ELF-1 (cell line): ENCODE measurements at places on chromosomes 1 and 21.

DNA sequence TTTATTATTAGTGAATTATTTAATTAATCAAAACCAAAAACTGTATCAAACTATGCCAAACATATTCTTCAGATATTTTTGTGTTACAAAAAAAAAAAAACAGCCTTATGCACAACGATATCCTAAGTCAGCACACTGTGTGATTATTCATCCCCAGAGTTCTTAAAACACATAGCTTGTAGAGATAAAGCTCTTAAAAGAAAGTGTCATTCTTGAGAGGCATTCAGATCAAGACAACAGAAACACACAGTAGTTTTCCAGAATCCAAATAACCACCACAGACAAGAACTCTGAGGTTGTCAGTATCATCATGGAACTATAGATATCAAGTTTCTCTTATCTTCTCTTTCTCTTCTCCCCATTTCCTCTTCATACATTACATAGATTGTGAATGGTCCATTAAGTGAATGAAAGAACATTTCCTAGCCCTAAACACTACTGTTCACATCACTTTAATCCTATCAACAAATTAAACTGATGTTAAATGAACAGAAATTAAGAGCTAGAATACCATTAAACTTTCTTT lies 13.5 kb downstream of the ZZZ3 start:
- DNase-seq: no peak

DNA sequence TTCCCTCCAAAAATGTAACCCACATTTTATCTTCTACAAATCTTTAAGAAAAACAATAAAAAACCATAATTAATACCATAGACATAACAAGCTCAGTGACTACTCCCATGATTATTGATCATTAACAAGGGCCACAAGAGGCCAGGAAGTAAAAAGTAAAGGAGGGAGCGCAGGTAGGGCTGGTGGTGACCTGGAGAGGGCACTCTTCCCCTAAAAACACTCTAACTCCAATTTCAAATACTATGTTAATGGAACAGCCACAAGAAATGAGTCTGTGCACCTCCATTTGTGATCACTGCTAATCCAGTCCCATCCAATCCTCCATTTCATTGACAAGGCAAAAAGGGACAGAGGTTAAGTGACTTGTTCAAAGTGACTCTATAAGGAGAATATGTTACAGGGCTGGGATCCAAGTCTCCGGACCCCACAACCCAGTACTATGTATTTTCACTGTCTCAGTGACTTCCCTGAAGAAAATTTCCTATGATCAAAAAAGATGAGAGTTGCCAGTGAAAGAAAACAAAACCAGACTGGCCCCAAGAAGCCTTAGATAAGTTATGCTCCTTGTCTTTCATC lies 41.2 kb upstream of the CFAP298 start:
- peak; percentile 55 for DNase-seq

DNA sequence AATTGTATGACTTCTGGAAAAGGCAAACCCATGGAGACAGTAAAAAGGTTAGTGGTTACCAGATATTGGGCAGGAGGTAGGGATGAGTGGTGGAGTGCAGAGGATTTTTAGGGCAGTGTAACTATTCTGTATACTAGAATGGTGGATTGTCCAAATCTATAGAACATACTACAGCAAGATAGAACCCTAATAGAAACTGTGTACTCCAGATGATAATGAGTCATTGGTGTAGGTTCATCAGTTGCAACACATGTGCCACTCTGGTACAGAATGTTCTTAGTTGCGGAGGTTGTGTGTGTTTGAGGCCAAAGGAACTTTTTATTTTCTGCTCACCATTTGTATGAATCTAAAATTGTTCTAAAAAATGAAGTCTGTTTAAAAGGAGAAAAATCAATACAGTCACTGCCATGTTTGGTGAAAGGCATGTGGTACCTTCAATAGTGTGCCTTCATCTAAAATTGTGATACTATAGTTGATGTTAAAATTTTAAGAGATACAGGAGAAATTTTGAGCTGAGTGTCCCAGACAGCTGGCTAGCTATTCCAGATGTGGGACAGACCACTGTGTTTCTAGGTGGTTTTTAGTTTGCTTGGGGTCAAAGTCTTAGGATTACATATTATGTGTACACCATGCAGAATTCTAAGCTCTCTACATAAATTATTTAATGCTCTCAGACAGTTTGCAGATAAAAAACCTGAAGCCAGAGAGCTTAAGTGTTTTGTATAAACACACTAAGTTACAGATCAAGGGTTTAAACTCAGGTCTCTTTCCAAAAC lies 150.5 kb downstream of the RPS6KC1 start:
- no peak for DNase-seq

DNA sequence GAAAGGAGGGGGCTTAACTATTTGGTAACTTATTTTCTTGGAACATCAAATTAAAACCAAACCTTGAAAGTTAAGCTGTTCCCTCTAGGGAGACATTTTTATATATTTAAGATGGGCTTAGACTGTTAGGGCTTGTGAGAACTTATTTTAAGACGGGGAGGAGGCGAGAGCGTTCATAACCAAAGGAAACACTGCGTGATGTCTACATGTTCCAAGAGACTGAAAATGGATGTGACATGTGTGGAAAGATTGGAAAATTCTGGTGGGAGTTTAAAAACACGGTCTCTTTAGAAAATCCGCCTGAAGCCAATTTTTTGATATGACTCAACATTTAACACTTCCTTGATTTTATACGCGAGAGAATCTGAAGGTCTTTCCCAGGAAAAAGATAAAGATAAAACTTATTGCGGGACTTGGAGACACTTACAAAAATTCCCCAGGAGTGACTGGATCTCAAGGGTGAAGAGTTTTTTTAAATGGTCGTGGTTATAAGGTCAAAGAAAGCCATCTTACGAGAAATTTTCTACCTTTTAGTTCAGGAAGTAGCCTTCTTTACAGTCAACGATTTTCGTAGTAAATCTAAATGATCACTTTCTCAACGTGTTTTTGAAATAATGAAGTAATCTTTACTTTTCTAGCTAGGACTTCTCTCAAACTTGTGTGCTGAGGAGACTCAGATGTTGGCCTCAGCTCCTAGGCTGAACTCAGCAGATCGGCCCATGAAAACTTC lies 828 bp downstream of the PNRC2 start:
- no peak for DNase-seq

DNA sequence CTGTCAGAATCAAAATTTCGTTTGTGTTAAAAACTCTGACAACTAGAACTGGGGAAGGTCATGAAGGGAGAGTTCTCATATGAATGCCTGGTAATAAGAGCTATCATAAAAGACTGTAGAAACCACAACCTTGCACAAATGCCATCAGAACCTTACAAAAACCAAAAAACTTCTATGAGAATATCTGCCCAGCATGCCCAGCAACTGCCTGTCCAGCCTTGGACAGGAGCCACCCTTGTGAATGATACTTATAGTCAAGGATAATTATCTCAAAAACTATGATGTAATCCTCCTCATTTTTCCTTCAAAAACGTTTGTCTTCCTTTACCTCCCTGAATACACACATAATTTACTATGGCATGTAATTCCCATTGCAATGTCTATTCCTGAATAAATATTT lies 53.4 kb upstream of the C1orf185 start:
- DNase-seq: no peak

DNA sequence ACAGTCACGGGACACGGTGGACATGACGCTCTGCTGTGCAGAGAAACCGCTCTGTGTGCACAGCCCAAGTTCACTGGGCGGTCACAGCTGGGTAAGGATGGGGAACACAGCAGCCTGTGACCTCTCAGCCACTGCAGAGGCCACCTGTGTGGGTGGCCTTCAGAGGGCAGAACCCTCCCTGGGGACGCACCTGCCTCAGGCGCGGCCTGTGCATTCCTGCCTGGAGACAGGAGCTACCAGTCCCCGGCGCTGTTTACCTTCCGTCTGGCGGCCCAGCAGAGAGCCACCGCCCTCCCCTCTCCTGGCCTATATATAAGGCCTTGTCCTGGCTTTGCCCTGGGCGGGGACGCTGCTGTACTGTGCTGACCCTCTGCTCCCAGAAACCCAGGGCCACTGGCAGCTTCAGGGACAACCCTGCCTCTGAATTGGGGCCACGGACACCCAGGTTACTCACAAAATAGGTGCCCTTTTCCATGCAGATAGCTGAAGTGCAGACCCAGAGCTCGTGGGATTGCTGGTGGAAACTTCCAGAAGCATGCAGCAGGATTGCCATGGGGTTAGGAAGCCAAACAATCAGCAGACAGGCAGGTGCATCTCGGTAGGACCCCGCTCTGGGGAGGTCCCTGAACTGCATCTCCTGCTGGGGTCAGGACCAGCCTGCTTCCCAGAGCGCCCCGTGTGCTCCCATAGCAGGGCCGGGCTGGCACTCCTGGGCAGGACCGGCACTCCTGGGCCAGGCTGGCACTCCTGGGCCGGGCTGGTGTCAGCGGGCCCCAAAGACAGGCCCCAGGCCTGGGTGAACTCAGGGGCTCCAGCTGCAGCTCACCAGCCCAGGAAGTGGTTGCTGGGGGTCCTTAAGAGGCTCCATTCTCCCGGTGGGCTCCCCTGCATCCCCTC lies 83.6 kb downstream of the SIK1 start:
- DNase-seq: peak; percentile 88

DNA sequence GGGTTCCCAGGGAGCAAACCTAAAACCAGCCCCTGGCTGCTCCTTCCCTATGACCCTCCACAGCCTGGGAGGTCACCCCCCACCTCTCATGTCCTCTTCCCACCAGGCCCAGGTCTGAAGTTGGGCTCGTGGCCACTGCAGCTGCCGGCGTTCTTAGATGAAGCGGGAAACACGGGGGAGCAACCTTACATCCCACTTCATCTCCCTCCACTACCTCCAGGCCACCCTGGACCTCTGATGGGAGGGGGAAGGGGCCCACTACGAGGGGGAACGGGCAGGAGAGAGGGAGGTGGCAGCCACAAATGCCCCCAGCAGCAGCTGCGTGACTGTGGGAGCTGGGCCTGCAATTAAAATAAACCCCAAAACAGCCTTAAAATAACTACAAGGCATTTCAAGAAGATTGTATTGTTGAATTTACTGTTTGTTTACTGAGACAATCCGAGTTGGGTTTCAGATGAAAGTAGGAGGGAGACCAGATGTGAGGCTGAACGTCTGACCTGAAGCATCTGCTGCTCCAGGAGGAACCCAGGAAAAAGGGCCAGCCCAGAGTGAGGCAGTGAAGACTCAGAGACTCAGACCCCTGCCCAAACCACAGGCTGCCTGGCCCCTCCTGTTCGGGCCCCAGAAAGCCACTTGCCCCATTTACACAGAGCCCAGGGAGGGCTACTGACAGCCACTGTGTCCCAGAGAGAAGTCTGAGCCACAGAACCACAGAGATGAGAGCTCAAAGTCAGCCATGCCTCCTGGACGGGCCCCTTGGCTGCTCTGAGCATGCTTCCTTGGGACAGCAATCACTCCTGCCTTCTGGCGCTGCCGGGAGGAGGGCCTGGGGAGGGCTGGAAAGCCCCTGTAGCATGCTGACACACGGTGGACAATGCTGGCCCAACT lies 59.8 kb downstream of the GLIS1 start:
- no peak for DNase-seq

DNA sequence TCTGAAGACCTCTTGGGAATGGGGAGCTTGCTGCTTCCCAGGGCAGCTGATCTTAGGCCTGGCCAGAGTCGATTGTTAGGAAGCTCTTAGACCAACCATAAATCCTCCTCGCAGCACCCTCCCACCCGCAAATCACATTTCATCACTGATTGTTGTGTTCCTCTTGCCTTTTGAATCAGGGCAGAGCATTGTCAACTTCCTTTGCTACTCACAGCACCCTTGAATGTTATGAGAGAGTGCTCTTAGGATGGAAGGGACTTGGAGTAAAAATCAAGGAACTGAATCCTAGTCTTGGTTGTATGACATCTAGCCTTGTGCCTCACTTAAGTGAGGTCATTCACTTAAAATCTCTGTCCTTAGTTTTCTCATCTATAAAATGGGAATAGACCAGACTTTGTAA lies 3.0 kb downstream of the VASH2 start:
- DNase-seq: no peak

DNA sequence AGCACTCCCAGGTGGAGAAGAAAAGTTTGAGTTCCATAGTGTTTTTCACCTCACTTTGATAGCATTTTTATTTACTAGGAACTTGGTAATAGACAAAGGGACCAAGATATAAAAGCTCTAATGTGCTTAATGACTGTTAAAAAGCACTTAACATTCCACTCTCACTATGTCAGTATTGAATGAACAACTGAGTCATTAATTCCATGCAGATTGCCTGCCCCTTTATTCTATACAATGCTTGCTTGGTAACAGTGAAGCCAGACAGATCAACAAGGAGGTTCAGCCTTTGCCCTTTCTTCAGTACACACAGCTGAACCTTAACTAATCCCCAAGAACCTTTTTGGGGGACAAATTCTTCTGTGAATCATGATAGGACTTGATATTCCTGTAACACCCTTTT lies 425.5 kb downstream of the NUF2 start:
- no peak for DNase-seq

GRCh38 chr1:36822648-36823047 lies 211.7 kb downstream of the GRIK3 start:
- no peak for DNase-seq

- no peak for DNase-seq
Measured at GRCh38 chr21:39666026-39666425, 53.3 kb downstream of the B3GALT5 start.

GRCh38 chr1:43269627-43270375 lies at the start of gene TMEM125:
TMEM125 (plus strand) TSS chr1:43269983; CDS start chr1:43272723, 2,740 bp downstream.
- DNase-seq: no peak
